ENCODE measurements at places on chromosomes 1 and 21.

DNA sequence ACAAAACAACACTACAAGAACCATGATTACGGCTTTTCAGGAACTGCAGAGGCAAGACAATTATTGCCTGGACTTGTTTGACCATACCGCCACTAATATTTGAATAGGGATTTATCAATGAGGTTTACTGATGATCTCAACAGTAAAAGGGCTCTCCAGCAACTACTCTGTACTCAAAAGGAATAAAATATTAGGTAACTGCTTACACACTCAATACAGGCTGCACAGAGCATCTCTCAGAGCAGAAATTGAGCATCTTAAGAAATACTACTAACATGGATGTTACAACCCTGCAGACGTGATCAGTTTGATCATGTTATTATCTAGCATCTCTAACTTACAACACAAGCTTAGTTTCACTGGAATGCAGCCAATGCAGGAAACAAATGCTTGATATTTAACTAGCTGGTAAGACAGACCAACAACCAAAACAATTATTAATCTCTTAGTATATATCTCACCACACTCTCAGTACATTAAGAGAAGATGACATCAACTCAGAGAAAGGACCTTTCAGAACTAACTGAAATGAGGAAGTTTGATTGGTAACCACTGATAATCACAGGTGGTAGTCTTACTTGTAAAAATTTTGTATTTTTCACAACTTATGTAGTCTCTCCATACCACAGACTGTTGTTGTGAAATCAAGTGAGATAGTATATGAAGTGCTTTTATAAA lies 52.2 kb downstream of the PUM1 start:
- DNase-seq = no peak

- no peak for DNase-seq
Observed at GRCh38 chr1:17617787-17618557, 78.5 kb downstream of the ARHGEF10L start.

- DNase-seq = no peak
Observed at GRCh38 chr1:117171900-117172511, 38.7 kb downstream of the VTCN1 start.

- no peak for DNase-seq
Observed at GRCh38 chr1:39348278-39348677, 143.2 kb upstream of the BMP8A start.

GRCh38 chr1:210123383-210123782 lies 109.2 kb upstream of the SERTAD4 start:
- DNase-seq = no peak

GRCh38 chr1:198968866-198969265 lies 330.0 kb downstream of the PTPRC start:
- no peak for DNase-seq

DNA sequence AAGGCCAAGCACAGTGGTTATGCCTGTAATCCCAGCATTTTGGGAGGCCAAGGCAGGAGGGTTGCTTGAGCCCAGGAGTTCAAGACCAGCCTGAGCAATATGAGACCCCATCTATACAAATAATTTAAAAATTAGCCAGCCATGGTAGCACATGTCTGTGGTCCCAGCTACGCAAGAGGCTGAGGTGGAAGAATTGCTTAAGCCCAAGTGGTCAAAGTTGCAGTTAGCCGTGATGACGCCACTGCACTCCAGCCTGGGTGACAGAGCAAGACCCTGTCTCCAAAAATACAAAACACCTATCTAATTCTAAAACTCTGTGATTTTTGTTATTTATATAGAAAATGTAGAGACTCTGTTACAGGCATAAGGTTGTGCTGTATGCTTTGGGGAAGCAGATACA lies 44.2 kb upstream of the ZYG11A start:
- no peak for DNase-seq

- no peak for DNase-seq
Observed at GRCh38 chr1:235940285-235940684, 73.6 kb upstream of the LYST start.

GRCh38 chr1:184759112-184759511 lies 4.5 kb upstream of the EDEM3 start:
- DNase-seq = no peak

DNA sequence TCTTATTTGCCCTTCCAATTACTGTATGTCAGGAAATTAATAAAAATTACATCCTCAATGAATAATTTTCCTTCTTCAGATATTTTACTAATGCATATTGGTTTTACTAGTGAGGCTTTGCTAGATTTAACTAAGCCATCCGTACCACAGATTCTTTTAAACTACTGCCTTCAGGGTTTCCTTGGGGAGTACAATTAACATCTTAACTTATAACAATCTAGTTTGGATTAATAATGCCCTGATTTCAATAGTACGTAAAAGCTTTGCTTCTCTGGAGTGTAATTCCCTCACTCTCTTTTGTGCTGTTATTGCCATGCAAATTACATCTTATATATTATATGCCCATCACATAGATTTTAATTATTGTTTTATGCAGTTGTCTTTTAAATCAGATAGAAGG lies 24.3 kb upstream of the F3 start:
- no peak for DNase-seq

GRCh38 chr1:235002706-235003300 lies 125.8 kb downstream of the TOMM20 start:
- DNase-seq = no peak

DNA sequence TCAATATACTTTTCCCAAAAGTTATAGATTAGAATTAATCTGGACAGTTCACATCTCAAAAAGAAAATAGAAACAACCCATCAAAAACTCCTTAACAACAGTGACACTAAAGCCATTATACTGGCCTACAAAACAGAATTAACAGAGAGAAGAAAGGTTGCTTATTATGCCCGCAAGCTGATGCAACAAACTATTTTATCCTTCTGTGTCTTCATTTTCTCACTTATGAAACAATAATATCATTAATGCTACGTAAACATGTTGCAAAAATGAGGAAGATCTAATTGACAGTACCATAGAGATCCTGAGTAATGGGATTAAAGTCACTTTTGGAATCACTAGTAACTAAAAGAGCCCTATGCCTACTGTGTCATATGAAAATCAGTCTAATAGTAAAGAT lies 32.6 kb downstream of the LPGAT1 start:
- no peak for DNase-seq

DNA sequence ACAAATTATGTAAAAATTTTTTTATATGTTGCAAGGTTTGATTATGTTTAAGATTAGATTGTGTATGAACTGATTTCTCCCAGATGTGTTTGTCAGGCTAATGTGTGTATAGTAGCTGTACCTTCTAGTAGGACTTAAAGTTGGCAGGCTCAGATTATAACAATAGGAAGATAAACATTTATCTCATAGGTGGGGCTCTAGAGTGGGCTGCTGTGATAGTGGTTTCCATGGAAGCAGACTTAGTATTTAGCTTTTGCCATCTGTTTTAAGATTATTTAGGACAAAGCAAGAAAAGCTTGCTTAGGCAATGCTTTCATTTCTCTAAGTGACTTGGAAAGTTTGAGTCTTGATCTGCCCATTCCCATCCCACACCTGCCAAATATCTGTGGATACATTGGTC lies 187.7 kb upstream of the CACYBP start:
- DNase-seq = no peak

All from cerebellar nuclear complex (tissue), 1 donor.